ENCODE measurements at places on chromosomes 3 and 15.

GRCh38 chr15:57596978-57597377, 5.3 kb downstream of the MYZAP start:
- DNase-seq: no peak

- no peak for DNase-seq
Observed at GRCh38 chr3:10322352-10322710, 1.4 kb upstream of the SEC13 start.

DNA sequence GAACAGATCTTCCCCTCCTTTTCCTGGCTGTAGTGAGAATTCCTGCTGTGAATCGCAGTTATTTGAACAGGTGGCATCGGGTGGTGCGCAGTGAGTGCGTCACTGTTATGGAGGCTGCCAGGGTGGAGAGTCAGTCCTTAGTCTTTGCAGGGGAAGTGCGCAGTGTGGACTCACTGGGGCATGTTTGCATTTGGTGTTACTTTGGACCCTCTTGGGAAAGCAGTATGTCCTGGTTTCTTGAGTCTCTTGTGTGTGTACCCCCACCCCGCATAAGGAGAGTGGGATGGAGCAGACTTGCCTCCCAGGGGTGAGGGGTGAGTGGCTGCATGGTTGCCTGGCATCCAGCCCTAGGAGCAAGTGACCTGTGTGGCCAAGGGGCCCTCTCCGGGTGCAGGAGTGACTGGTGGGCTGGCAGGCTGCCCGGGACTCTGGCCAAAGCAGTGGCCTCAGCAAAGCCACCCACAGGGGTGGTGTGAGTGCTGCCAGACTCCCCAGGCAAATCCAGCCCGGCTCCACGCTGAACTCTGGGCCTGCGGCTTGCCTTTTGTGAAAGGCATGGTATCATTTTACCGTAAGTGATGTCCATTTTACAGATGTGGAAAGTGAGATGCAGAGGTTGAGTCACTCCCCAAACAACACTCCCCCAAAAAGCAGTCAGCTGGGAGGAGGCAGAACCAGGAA, 46.4 kb downstream of the DNASE1L3 start:
- DNase-seq: no peak

DNA sequence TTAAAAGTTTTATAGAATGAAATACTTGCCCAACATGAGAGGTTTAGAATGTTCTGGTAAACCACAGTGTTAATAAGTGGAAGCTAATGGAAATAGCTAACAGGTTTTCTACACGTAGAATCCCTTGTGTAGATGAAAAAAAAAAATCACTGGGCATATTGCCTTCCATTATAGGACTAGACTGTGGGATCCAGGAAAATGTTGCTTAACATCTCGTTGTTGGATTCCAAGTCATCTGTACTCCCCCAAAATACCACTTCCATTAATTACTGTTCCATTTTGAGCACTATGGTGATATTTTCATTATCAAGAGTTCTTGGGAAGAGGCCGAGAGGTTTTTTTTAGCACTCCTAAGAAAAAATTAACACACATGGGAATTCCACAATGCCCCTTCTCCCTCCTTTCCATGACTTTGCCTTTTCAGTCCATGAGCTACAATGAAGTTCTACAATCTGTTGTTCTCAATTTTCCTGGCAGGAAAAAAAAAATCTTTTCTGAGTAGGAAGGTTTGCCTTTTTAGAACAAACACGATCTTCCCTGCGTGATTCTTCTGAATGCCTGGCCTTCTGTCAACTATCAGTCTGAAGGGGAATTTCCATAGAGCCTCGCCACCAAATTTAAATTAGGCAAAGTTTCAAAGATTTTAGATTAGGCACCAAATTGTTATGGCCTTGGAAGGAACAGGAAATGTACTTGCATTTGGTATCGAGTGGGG, 74.4 kb upstream of the CTDSPL start:
- no peak for DNase-seq

- DNase-seq: no peak
Observed at GRCh38 chr3:24048843-24049242, 103.8 kb downstream of the NR1D2 start.
